NCI-H2107 (cell line): ENCODE measurements at places on chromosomes 6 and 20.

DNA sequence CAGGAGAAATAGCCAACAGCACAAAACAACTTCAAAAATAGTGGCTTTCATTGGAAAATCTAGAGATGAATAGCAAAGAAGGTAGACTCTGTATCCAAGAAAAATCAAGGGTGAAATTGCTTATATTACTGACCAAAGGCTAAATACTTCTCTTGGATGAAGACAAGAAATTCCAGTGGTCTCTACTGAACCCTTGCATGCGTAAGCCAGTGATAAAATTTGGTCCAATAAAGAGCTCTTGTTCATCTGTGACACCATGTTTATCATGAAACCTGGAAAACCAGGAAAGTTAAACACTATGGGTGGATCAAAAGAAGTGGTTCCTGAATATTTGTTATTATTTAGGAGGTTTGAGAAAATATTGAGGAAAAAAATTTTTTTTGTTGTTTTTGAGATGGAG, 25.6 kb upstream of the SASH1 start:
- DNase-seq: no peak

DNA sequence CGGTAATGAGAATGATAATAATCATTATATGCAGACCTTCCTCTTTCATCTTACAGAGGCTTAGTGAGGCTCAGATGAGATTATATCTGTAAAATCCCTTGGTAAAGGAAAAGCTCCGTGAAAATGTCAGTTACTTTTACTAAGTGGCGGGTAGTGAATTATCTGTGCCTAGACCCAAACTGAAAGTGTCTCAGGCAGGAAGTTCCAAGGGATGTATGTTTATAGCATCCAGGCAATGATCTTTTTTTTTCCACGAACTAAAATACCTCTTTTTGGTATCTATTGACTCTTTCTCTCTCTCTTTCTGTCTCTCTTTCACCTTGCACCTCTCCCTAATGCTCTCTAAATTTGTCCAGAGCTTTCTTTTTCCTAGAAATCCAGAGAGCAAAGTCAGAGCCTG, 5.0 kb downstream of the TCF21 start:
- DNase-seq: no peak

GRCh38 chr6:149990212-149990660, 26.5 kb downstream of the ULBP1 start:
- no peak for DNase-seq

DNA sequence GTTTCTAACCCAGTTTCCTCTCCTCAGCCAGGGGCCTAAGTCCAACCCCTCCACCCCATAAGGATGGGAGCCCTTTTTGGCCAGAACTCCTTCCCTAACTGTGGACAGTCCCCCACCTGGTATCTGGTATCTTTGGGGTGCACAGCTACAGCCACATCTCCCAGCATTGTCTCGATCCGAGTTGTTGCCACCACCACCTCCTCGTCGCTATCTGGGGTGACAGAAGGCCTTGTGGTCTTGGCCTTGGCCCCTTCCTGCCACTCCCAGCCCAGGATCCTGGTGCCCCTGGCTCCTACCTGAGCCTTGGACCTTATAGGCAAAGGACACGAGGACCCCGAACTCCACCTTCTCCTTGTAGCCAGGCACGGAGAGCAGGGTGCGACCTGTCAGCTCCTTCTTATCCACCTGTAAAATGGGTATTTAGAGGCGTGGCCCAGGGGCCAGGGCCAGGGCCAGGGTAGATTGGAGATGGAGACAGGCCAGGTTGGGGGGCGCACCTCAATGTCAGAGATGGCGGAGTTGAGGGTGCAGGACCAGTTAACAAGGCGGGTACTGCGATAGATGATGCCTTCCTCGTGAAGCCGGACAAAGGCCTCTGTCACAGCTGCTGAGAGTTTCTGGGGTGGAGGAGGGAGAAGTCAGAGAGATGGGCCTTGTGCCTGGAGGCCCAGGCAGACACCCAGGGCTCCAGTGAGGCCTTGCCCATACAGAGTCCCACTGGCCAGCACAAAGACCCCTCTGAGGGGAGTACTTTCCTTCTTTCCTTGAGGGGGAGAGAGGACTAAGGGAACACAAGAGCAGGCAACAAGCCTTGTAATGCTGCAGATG, 7.2 kb upstream of the VWA7 start:
- DNase-seq: no peak

DNA sequence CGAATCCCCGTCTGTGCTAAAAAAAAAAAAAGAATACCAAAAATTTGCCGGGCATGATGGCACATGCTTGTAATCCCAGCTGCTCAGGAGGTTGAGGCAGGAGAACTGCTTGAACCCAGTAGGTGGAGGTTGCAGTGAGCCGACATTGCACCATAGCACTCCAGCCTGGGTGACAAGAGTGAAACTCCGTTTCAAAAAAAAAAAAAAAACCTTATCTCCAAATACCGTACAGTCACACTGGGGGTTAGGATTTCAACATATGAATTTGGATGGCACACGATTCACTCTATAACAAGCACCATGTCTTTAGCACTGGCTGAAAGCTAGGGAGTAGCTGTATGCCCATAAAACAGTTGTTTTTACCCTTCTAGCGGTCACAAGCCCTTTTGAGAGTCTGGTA, 3.8 kb downstream of the SMIM13 start:
- DNase-seq: no peak

DNA sequence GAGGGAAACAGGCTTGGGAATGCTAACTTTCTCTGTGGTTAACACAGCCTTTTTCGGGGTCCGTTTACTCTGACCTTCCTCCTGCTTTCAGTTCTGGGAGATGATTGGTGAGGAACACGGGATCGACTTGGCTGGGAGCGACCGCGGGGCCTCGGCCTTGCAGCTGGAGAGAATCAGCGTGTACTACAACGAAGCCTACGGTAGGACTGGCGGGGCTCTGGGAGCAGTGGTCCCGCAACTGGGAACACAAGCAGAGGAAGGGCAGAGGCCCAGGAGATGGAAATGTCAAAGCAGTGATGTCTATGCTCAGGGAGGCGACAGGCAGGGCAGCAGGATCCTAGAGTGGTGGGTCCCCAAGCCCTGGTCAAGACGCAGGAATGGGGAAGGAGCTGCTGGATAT, 3.5 kb downstream of the TUBB1 start:
- no peak for DNase-seq

DNA sequence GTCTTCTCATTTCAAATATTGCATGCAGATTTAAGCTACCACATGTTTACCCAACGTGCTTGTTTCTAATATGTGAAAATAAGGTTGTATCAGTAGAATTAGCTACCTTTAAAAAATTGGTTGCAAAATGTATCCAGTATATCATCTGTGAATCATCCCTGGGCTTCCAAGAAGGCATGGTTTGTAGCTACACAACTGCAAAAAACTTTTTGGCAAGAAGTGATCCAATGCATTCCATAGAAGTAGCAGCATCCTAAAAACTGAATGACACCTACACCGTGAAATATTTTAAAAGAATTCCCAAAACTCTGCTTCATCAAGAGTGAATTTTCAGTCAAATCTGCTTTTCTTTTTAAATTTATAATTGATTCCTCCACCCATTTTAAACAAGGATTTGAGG, 89.1 kb downstream of the AIG1 start:
- DNase-seq: no peak
